ENCODE measurements at places on chromosomes 2 and 18. TPM values are rescaled to one million over a fixed set of nuclear protein-coding genes. Genes with fewer than 3 reads are reported as not detected.
A peak's percentile ranks its signal among the peaks of the same experiment; 100 is the strongest.

Gene POTEJ
- not detected for total RNA-seq

DNA sequence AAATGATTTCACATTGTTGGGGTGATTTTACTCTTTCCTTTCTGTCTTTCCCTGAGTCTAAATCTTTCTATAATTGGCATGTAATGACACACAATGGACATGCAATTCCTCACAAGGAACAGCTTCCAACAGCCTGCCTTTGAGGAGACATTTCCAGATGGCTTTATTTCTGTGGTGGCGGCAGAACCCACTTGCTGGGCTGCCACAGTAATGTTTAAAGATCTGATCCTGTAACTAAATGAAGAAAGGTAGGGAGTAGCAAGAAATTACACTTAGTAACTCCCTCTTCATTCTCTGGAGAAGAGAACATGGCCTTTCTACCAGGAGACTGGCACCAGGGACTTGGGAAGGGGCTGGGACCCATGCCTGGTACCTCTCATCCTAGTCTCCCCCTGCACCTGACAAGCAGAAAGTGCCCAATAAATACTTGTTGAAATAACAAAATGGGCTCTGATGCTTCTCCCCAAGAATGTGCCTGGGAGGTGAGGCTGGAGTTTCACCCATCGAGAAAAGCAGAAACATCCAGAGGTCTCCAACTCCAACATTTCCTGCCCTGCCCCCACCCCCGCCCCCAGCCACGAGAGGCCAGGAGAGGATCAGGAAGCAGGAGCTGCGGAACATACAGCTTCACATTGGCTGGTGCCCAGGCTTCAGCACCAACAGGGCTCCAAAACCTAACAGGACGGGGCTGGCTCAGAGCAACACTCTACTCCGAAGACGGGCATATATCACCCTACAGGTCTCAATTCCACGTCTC, 92.1 kb downstream of the PXDN start:
- H3K4me3 ChIP-seq: no peak overlapping the region
- H3K36me3 ChIP-seq: peaks cover 32% of the 10 kb centered on the region
- DNase-seq: peak; percentile 60
- no peak overlapping the region for H3K27ac ChIP-seq
- H3K4me1 ChIP-seq: no peaks in the 10 kb centered on the region

- no peak for DNase-seq
- H3K4me1 ChIP-seq: no peaks in the 10 kb centered on the region
- H3K27me3 ChIP-seq: peaks cover 3% of the 10 kb centered on the region
- H3K27ac ChIP-seq: no peak overlapping the region
These were observed 516.6 kb upstream of the NXPH2 start for GRCh38 chr2:139296672-139297209.

DNA sequence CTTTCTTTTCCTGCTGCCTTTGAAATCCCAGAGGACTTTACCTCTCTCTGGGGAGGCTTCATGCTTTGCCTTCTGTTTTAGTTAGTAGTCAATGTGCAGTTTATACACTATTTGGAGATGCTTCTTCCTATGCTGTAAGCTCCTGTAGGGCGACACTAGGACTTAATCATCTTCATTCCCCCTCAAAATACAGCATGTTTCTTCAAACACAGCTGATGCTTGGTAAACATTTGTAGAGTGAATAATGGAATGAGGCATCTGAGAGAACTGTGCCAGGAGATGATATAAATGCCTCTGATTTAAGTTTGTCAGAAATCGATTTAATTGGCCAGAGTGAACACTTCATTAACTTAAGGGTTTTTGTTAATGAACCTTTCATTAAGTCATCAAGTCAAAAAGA, 43.4 kb downstream of the LHCGR start:
- no peak overlapping the region for H3K4me3 ChIP-seq
- DNase-seq: no peak
- H3K36me3 ChIP-seq: no peaks in the 10 kb centered on the region
- H3K27ac ChIP-seq: no peak overlapping the region
- H3K4me1 ChIP-seq: peaks cover 18% of the 10 kb centered on the region

- H3K27ac ChIP-seq: no peak overlapping the region
- H3K4me1 ChIP-seq: peaks cover 31% of the 10 kb centered on the region
- H3K27me3 ChIP-seq: no peaks in the 10 kb centered on the region
- no peak for DNase-seq
- peaks cover 3% of the 10 kb centered on the region for H3K36me3 ChIP-seq
- H3K4me3 ChIP-seq: no peak overlapping the region
These were observed 93.1 kb downstream of the MBP start for GRCh38 chr18:77039196-77040130.

All from chondrocyte (in vitro differentiated cells).